Activated T-helper 17 cell treated with anti-CD3 and anti-CD28 coated beads, Interleukin-2, amount 50 U/mL, for 72 hours (primary cell): ENCODE measurements at places on chromosomes 16 and 17. TPM values are rescaled to one million over a fixed set of nuclear protein-coding genes. Genes with fewer than 3 reads are reported as not detected.

The SEPTIN1 gene
- total RNA-seq: 198 TPM

DNA sequence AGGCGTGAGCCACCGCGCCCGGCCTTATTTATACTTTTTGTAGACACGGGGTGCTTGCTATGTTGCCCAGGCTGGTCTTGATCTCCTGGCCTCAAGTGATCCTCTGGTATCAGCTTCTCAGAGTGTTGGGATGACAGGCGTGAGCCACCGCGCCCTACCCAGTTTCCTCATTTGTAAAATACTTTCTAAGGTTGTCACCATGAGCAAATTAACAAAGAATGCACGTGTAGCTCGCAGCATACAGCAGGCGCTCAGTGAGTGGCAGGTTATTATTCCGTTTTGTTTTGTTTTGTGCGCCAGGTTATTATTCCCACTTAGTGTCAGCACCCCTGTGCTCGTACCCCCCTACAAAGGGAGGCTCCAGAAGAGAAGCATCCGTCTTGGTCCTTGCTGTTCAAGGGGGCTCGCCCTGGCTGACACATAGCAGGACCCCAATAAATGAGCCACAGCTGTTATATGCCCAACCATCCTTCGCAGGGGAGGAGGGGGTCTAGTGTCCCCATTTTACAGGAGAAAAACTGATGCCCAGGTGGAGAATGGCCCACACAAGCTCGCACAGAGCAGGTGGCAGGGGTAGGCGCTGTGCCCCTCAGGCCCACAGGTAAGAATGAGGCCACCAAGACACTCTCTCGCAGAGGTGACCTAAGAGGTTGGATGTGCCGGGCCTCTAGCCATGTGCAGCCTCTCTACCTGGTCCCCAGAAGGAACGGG lies 686 bp upstream of the MIEF2 start:
- no peak for ATAC-seq

DNA sequence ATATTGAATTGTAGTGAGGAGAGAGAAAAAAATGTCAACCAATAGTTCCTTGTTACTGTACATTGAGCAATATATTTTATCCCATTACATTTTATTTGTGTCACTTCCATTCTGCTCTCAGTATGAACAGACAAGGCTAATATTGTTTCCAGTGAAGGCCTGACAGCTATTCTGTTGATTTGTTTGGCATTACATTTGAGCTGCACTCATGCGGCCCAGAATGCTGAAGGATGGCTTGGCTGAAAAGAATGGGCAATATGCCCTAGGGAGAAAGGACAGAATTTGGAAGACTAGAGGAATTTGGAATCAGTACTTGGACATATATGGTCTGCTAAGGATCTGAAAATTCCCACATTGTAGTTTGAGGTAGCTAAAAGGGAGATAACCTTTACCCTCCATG lies 1294.4 kb downstream of the CDH8 start:
- no peak for ATAC-seq

GRCh38 chr17:4789701-4789950 lies 862 bp downstream of the GLTPD2 start:
- ATAC-seq: no peak
